ENCODE measurements at places on chromosomes 2 and 18.

GRCh38 chr2:217248312-217248935 lies 388.6 kb upstream of the TNP1 start:
- no peaks in the 10 kb centered on the region for H3K27me3 ChIP-seq
- H3K27ac ChIP-seq, result peak overlapping the region; percentile 82
- H3K36me3 ChIP-seq, result no peaks in the 10 kb centered on the region
- no peak overlapping the region for H3K4me3 ChIP-seq
- DNase-seq, result peak; percentile 63

DNA sequence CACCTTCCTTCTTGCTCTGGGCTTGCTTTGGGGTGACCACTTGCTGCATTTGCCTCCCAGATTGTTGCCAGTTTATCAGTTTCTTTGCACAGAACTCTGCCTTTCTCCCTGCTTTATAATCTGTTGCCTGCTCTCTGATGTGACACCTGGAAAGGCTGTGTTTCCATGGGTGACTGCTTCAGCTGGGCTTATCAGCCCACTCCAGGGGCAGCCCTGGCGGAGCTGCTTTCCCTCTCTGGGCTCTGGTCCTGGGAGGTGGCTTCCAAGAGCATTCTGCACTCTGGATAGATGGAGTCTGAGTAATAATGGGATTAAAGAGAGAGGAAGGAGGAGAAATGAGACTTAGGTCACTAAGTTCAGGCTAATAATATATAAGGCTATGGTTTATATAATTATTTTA lies 352.7 kb downstream of the TSN start:
- H3K36me3 ChIP-seq, result no peaks in the 10 kb centered on the region
- no peak overlapping the region for H3K4me3 ChIP-seq
- DNase-seq, result no peak
- no peak overlapping the region for H3K27ac ChIP-seq
- no peaks in the 10 kb centered on the region for H3K27me3 ChIP-seq
- no peaks in the 10 kb centered on the region for H3K4me1 ChIP-seq

DNA sequence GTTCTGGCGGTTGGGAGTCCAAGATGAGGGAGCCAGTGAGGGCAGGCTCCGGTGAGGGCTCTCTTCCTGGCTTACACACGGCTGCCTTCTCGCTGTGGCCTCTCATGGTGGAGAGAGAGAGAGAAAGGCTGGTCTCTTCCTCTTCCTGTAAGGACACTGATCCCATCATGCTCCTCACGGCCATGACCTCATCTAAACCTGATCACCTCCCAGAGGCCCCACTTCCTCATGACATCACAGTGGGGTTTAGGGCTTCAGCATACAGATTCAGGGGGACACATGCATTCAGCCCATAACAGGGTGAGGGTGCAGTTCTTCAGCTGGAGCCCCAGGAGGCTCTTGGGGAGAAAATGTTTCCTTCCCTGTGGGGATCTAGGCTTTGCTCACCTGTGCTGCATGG lies 29.2 kb downstream of the AGAP1 start:
- H3K27me3 ChIP-seq, result no peaks in the 10 kb centered on the region
- peaks cover 3% of the 10 kb centered on the region for H3K4me1 ChIP-seq
- no peak overlapping the region for H3K4me3 ChIP-seq
- H3K27ac ChIP-seq, result no peak overlapping the region
- DNase-seq, result no peak

- peaks cover 10% of the 10 kb centered on the region for H3K4me1 ChIP-seq
- H3K27ac ChIP-seq, result no peak overlapping the region
- no peaks in the 10 kb centered on the region for H3K36me3 ChIP-seq
- no peaks in the 10 kb centered on the region for H3K27me3 ChIP-seq
- DNase-seq, result no peak
These were observed 372.2 kb downstream of the NYAP2 start for GRCh38 chr2:225771701-225772100.

- no peaks in the 10 kb centered on the region for H3K27me3 ChIP-seq
- no peak overlapping the region for H3K27ac ChIP-seq
- DNase-seq, result no peak
- no peak overlapping the region for H3K4me3 ChIP-seq
- peaks cover 19% of the 10 kb centered on the region for H3K4me1 ChIP-seq
- no peaks in the 10 kb centered on the region for H3K36me3 ChIP-seq
These were observed 40.7 kb upstream of the NEMP2 start for GRCh38 chr2:190575263-190575662.

- H3K27me3 ChIP-seq, result no peaks in the 10 kb centered on the region
- no peak overlapping the region for H3K27ac ChIP-seq
- no peaks in the 10 kb centered on the region for H3K4me1 ChIP-seq
- no peaks in the 10 kb centered on the region for H3K36me3 ChIP-seq
- no peak overlapping the region for H3K4me3 ChIP-seq
- DNase-seq, result no peak
These were observed 385.8 kb downstream of the ZEB2 start for GRCh38 chr2:144133936-144134665.

DNA sequence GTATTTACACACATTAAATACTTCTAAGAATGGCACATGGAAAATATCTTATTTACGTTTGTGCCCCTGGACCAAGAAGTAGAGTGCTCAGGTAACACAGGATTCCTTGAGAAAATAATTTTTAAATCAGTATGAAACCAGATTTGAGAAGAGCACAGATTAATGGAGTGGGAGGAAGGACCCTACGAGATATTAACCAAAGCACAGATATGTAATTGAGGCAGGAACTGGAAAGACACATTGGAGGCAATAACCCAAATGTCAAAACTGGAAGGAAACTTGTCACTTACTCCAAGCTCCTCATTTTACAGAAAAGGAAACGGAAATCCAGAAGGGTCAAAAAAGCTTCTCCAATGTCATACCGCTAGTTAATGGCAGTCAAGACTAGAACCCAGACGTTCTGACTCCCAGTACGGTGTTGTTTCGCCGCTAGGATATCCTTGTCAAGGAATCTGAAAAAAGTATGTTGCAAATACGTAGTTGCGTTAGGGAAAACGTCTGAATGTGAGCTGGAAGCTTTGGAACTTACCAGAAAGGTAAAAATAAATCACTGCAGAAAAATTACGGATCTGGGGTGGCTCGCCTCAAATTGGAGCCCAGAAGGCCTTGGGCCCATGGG lies 634 bp downstream of the MTIF2 start:
- H3K4me3 ChIP-seq, result peak overlapping the region; percentile 88
- no peaks in the 10 kb centered on the region for H3K27me3 ChIP-seq

Data from testis (tissue), 5 donors.